Activated T-cell treated with anti-CD3 and anti-CD28 coated beads, Interleukin-2, amount 50 U/mL, for 72 hours (primary cell): ENCODE measurements at places on chromosomes 3 and 15. TPM values are rescaled to one million over a fixed set of nuclear protein-coding genes. Genes with fewer than 3 reads are reported as not detected.

ARGFX gene
- not detected for total RNA-seq

DNA sequence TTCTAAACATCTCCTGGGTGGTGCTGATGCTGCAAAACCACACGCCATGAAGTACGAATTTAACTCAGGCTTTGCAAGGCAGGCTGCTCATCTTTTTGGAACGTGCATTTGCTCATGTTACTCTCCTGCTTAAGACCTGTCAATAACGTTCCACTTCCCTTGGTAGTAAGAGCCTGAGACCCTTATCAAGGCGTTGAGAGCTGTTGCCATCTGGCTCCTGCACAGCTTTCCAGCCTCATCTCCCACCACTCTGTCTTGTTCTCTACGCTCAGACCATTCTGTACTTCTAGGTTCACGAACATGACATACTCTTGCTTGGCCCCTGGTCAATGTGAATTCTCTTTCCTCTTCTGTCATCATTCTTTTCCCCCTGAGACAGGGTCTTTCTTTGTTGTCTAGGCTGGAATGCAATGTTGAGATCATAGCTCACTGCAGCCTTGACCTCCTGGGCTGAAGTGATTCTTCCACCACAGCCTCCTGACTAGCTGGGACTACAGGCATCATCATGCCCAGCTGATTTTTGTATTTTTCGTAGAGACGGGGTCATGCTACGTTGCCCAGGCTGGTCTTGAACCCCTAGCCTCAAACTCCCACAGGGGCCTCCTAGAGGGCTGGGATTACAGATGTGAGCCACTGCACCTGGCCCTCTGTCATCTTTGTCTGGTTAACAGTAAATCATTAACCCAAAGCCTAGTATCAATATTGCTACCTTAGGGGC is 202.8 kb downstream of the CADPS start:
- no peak overlapping the region for H3K27ac ChIP-seq
- no peaks in the 10 kb centered on the region for H3K4me1 ChIP-seq
- no peak overlapping the region for H3K4me3 ChIP-seq
- H3K36me3 ChIP-seq: no peaks in the 10 kb centered on the region
- no peak for DNase-seq

- H3K27me3 ChIP-seq: peaks cover 9% of the 10 kb centered on the region
- no peaks in the 10 kb centered on the region for H3K36me3 ChIP-seq
- H3K27ac ChIP-seq: no peak overlapping the region
- no peak for DNase-seq
- no peak overlapping the region for H3K4me3 ChIP-seq
These were observed 181.4 kb downstream of the OPA1 start for GRCh38 chr3:193774272-193774915.

FBXL22 gene
- 1.3 TPM for total RNA-seq

GRCh38 chr3:53921296-53921695 is 29.6 kb upstream of the SELENOK start:
- no peaks in the 10 kb centered on the region for H3K36me3 ChIP-seq
- no peak overlapping the region for H3K27ac ChIP-seq
- peaks cover 18% of the 10 kb centered on the region for H3K27me3 ChIP-seq

UPK1B gene
- total RNA-seq: not detected

GRCh38 chr3:2180634-2181033 is 82.0 kb downstream of the CNTN4 start:
- H3K27me3 ChIP-seq: no peaks in the 10 kb centered on the region
- H3K36me3 ChIP-seq: no peaks in the 10 kb centered on the region
- no peak overlapping the region for H3K27ac ChIP-seq
- no peak overlapping the region for H3K4me3 ChIP-seq
- no peaks in the 10 kb centered on the region for H3K4me1 ChIP-seq

- H3K4me3 ChIP-seq: no peak overlapping the region
- peaks cover 32% of the 10 kb centered on the region for H3K27me3 ChIP-seq
- H3K4me1 ChIP-seq: no peaks in the 10 kb centered on the region
These were observed 165.6 kb downstream of the GMNC start for GRCh38 chr3:190696777-190697501.

DNA sequence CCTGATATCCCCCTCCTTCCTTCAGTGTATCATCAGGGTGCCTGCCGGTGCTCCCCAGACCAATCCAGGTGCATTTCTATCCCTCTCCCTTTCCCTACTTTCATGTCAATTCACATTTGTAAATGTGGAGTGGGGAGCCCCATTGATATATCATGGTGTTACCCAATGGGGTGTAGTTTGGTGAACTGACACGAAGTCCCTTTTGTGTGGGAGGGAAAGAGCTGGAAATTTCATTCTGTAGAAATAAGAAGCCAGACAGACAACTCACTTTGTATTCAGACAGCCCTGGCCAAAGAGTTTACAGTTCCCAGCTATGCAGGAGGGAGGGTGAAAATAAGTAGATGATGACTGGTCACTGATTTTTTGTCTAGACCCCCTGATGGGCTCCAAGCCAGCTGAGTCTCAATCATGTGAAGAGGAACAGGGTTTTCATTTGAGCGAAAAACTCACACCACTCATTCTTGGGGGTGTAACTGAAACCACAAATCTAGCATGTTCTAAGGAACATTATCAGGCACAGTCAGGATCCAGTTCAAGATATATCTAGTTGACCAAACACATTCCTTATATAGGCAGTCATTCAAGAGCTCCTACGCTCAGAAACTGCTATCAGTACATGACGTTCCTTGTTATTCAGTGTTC is 58.9 kb downstream of the LMCD1 start:
- DNase-seq: no peak
- no peak overlapping the region for H3K4me3 ChIP-seq
- no peaks in the 10 kb centered on the region for H3K27me3 ChIP-seq
- no peak overlapping the region for H3K27ac ChIP-seq
- no peaks in the 10 kb centered on the region for H3K4me1 ChIP-seq

GRCh38 chr15:82122746-82123400 is 77.1 kb upstream of the MEX3B start:
- peaks cover 6% of the 10 kb centered on the region for H3K4me1 ChIP-seq
- no peak overlapping the region for H3K27ac ChIP-seq
- no peak overlapping the region for H3K4me3 ChIP-seq
- H3K27me3 ChIP-seq: no peaks in the 10 kb centered on the region
- H3K36me3 ChIP-seq: no peaks in the 10 kb centered on the region
- no peak for DNase-seq

- H3K4me3 ChIP-seq: no peak overlapping the region
- no peak overlapping the region for H3K27ac ChIP-seq
- H3K27me3 ChIP-seq: peaks cover 14% of the 10 kb centered on the region
- H3K4me1 ChIP-seq: peaks cover 6% of the 10 kb centered on the region
- DNase-seq: no peak
- no peaks in the 10 kb centered on the region for H3K36me3 ChIP-seq
These were observed 73.3 kb downstream of the SYNPR start for GRCh38 chr3:63351159-63352007.

DNA sequence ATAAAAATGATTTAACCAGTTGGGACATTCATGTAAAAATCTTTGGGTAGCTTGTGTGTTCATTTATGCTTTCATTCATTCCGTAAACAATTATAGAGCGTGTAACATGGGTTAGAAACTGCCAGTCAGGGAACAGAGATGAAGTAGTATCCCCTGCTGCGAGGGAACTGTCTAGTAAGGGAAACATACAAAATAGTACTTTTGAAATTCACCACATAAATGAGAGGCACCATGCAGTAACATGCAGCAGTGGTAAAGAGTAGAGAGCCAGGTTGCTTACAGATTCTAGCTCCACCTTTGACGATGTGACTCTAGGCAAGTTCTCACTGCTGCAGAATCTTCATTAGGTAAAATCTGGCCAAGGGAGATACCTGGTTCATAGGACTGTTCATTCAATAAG is 938 bp downstream of the DZIP3 start:
- H3K36me3 ChIP-seq: no peaks in the 10 kb centered on the region
- H3K27ac ChIP-seq: peak overlapping the region; percentile 98
- H3K4me3 ChIP-seq: peak overlapping the region; percentile 99
- no peak for DNase-seq
- H3K4me1 ChIP-seq: peaks cover 52% of the 10 kb centered on the region

- H3K4me1 ChIP-seq: peaks cover 28% of the 10 kb centered on the region
- DNase-seq: no peak
- H3K27ac ChIP-seq: no peak overlapping the region
These were observed 33.3 kb downstream of the NR2C2 start for GRCh38 chr3:14980689-14981088.

- H3K27ac ChIP-seq: no peak overlapping the region
- H3K27me3 ChIP-seq: no peaks in the 10 kb centered on the region
- H3K4me3 ChIP-seq: no peak overlapping the region
- H3K36me3 ChIP-seq: no peaks in the 10 kb centered on the region
- DNase-seq: no peak
These were observed 192.8 kb upstream of the ROBO1 start for GRCh38 chr3:79960594-79960993.

UROC1 gene
- not detected for total RNA-seq

GRCh38 chr3:70981231-70981880 is 602.2 kb downstream of the FOXP1 start:
- H3K4me3 ChIP-seq: peak overlapping the region; percentile 12
- peaks cover 67% of the 10 kb centered on the region for H3K4me1 ChIP-seq
- DNase-seq: no peak
- H3K36me3 ChIP-seq: peaks cover 71% of the 10 kb centered on the region

CHRNA5 gene
- total RNA-seq: 2.6 TPM

- no peak overlapping the region for H3K27ac ChIP-seq
- no peaks in the 10 kb centered on the region for H3K4me1 ChIP-seq
- no peaks in the 10 kb centered on the region for H3K27me3 ChIP-seq
- no peak overlapping the region for H3K4me3 ChIP-seq
- H3K36me3 ChIP-seq: no peaks in the 10 kb centered on the region
These were observed 287.5 kb upstream of the CNTN6 start for GRCh38 chr3:805326-805725.

DNA sequence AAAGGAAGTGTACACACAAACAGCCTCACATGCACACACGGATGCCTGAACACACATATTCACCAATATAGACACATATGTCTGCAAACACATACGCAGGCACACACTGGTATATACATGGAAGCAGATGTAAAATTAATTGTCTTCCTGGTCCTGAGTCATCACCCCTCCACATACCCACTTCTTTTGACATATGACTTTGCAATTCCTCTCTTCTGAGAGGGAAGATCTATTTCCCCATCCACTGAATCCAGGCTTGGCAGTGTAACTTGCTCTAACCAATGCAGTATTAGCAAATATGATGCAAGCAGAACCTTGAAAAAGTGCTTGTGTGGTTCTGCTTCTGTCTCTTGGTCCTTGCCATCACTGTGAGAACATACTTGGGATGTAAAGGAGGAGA is 76.8 kb upstream of the HRH1 start:
- no peaks in the 10 kb centered on the region for H3K4me1 ChIP-seq
- H3K36me3 ChIP-seq: peaks cover 2% of the 10 kb centered on the region
- no peak overlapping the region for H3K27ac ChIP-seq
- peaks cover 50% of the 10 kb centered on the region for H3K27me3 ChIP-seq
- DNase-seq: no peak

- H3K36me3 ChIP-seq: no peaks in the 10 kb centered on the region
- H3K4me1 ChIP-seq: no peaks in the 10 kb centered on the region
- H3K27me3 ChIP-seq: no peaks in the 10 kb centered on the region
- H3K4me3 ChIP-seq: no peak overlapping the region
- H3K27ac ChIP-seq: no peak overlapping the region
These were observed 194.4 kb downstream of the ARRDC4 start for GRCh38 chr15:98154863-98155262.

PPM1L gene
- 7.8 TPM for total RNA-seq

GRCh38 chr3:63705092-63705645 is 52.7 kb downstream of the SNTN start:
- H3K4me1 ChIP-seq: no peaks in the 10 kb centered on the region
- H3K27me3 ChIP-seq: no peaks in the 10 kb centered on the region
- H3K36me3 ChIP-seq: no peaks in the 10 kb centered on the region
- H3K4me3 ChIP-seq: no peak overlapping the region
- DNase-seq: no peak

AADACL2 gene
- not detected for total RNA-seq
